ENCODE measurements at places on chromosomes 5 and 9. TPM values are rescaled to one million over a fixed set of nuclear protein-coding genes. Genes with fewer than 3 reads are reported as not detected.

The CKMT2 gene
- total RNA-seq: 0.81 TPM

The PITX1 gene
- total RNA-seq: 0.76 TPM

The SERF1A gene
- total RNA-seq: 45.4 TPM

The PCDHGA3 gene
- 10.4 TPM for total RNA-seq

The C9orf78 gene
- 46.1 TPM for total RNA-seq

The SLC6A7 gene
- not detected for total RNA-seq

The TIFAB gene
- not detected for total RNA-seq

The VPS13A gene
- total RNA-seq: 43.2 TPM

The PLPPR1 gene
- 7.4 TPM for total RNA-seq

The SHOC1 gene
- total RNA-seq: not detected

GRCh38 chr5:112059579-112060135, 302.7 kb upstream of the NREP start:
- no peak for DNase-seq

DNA sequence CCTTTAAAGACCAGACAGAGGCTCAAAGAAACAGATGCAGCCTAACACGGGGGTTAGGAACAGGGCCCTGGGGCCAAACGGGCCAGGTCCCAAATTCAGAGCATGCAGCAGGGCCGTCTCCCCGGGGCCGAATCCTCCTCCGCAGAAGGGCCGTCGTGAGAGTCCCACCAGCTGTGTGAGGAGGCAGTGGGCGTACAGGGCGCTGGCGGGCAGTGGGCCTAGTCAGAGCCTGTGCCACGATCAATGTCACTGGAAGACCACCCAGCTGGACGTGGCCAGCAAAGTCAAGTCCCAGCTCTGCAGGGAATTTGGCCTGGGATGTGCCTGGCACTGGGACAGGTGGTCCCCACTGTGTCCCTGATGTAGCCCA, 15.8 kb upstream of the FCN2 start:
- DNase-seq: no peak

- no peak for DNase-seq
Measured at GRCh38 chr5:100691548-100691947, 156.4 kb downstream of the FAM174A start.

- DNase-seq: no peak
Measured at GRCh38 chr9:83992901-83993300, 12.3 kb downstream of the RMI1 start.

- no peak for DNase-seq
Measured at GRCh38 chr9:71518045-71518827, 250.1 kb downstream of the CEMIP2 start.

GRCh38 chr5:121945261-121945660, 16.5 kb upstream of the SRFBP1 start:
- no peak for DNase-seq

GRCh38 chr5:42887097-42887496, 75.4 kb upstream of the SELENOP start:
- no peak for DNase-seq

DNA sequence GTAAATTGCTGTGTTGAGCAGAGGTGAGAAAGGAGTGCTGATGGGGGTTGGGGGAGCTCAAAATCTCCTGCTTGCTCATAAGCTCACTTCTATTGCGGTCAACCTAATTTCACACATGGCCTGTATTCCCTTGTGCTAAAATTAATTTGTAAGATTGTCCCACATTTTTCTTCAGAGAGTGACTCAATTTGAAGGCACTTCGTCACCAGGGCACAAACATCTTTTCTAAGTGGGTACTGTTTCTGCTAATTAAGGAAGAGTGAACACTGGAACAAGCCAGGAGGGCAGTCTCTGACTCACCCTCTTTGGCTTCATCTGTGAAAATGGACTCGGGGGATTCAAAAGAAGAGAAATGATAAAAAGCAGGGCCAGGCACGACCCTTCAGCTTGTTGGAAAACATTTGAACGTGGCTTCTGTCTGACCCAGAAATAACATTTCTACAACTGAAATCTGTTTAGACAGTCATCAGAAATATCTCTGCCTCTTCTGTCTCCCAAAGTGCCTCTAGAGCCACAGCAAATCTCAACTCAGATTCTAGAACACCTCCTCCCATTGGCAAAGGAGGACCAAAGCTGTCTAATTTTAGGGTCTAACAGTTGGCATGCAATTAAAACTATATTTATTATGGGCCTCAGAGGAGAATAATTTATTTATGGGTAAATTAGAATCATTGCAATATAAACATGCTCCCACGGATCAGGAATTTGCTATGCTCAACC, 49.8 kb downstream of the FEM1C start:
- no peak for DNase-seq

- no peak for DNase-seq
Measured at GRCh38 chr5:121525706-121526105, 326.0 kb upstream of the FTMT start.

- no peak for DNase-seq
Measured at GRCh38 chr9:80892703-80893102, 796.6 kb downstream of the TLE1 start.

- no peak for DNase-seq
Measured at GRCh38 chr9:121750715-121751623, 99.5 kb downstream of the DAB2IP start.

- DNase-seq: no peak
Measured at GRCh38 chr5:38009749-38010358, 170.0 kb upstream of the GDNF start.

GRCh38 chr5:111743512-111743911, 13.5 kb downstream of the NREP start:
- no peak for DNase-seq

- no peak for DNase-seq
Measured at GRCh38 chr5:41335596-41336181, 122.4 kb upstream of the C6 start.

- DNase-seq: no peak
Measured at GRCh38 chr5:108905805-108906204, 158.1 kb downstream of the FER start.

DNA sequence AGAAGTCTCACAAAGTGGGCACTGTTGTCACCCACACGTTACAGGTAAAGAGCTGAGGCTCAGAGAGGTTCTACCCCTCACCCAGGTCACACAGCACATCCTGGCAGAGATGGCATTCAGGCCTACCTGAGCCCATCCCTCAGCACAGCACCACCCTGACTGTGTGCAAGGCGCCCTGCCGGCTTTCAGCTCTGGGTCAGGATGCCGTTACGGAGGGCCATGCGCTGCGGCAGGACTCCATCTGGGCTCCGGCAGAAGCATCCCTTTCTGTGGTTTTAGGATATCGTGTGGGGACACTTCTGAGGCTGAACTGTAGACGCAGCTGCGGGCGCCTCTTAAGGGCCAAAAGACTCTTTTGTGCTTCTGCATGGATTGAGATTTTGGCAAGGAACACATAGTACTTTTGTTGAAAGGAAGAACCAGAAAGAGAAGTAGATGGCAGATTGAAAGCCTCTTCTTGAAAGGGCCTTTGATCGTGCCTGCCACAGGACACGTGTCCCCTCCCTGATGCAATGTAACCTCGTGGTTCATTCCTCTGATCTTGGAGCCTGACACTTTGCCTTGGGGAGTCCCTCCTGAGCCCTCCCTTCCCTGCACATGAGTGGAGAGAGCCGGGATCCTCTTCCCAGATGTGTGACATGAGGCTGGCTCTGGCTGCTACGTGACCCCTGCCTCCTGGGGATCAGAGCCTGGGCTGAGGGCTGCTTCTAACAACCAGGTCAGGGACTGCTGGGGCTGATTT, 31.3 kb downstream of the USP20 start:
- peak; percentile 42 for DNase-seq

DNA sequence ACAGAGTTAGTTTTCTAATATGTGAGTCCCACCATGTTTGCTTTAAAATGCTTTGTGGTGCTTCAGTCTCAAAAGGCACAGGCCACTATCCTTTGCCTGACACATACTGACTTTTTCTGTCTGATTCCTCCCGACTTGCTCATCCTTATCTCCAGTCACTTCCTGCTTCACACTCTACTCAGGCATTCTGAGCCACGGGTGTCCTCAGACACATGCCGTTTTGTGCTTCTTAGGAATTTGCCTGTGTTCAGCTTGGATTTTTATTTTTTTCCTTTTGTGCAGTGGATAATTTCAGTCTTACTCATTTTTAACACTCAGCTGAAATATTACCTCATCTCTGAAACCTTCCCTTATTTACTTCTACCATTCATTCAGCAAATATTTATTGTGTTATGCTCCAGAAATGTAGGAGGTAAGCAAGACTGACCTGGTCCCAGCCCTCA, 54.1 kb downstream of the MAN2A1 start:
- DNase-seq: no peak

GRCh38 chr9:87076825-87077224, 129.5 kb upstream of the GAS1 start:
- DNase-seq: no peak

GRCh38 chr9:27712806-27713205, 139.5 kb upstream of the C9orf72 start:
- no peak for DNase-seq

DNA sequence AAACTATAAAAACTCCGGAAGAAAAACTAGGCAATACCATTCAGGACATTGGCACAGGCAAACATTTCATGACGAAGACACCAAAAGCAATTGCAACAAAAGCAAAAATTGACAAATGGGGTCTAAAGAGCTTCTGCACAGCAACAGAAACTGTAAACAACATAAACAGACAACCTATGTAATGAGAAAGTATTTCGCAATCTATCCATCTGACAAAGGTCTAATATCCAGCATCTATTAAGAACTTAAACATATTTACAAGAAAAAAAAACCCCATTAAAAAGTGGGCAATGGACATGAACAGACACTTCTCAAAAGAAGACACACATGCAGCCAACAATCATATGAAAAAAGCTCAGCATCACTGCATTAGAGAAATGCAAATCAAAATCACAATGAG, 498.6 kb downstream of the HINT1 start:
- DNase-seq: no peak

GRCh38 chr5:14396737-14397136, 184.9 kb upstream of the OTULINL start:
- no peak for DNase-seq

All from glutamatergic neuron (in vitro differentiated cells).